ENCODE measurements at places on chromosomes 2 and 18. TPM values are rescaled to one million over a fixed set of nuclear protein-coding genes. Genes with fewer than 3 reads are reported as not detected.

SERPINB10 gene
- not detected for total RNA-seq

GRCh38 chr2:85111819-85112281, 21.3 kb upstream of the TCF7L1 start:
- no peaks in the 10 kb centered on the region for H3K4me1 ChIP-seq
- no peak overlapping the region for H3K27ac ChIP-seq
- H3K27me3 ChIP-seq = no peaks in the 10 kb centered on the region
- H3K4me3 ChIP-seq = no peak overlapping the region
- no peaks in the 10 kb centered on the region for H3K36me3 ChIP-seq

- no peak for DNase-seq
- H3K4me1 ChIP-seq = peaks cover 9% of the 10 kb centered on the region
- no peak overlapping the region for H3K4me3 ChIP-seq
- H3K36me3 ChIP-seq = peaks cover 15% of the 10 kb centered on the region
- no peaks in the 10 kb centered on the region for H3K27me3 ChIP-seq
These were observed 11.8 kb downstream of the CD8A start for GRCh38 chr2:86778957-86779356.

MALL gene
- total RNA-seq = 111 TPM

DNA sequence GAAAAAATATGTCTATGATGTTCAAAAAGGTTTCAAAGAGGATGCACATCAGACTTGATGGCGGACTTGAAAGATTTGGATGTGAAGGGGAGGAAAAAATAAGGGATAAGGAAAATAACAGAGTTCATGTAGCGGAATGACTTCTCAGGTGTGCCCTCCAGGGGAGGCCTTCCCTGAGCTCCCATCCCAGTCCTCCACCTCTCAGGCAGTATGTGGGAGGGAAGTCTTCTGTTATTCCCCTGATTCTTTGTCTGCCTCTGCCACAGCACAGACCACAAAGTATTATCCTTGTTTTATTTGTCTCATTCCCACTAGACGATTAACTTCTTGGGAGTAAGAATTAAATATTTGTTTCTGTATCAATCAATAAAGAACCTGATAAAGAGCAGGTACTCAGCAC, 17.7 kb downstream of the COL5A2 start:
- H3K4me3 ChIP-seq = no peak overlapping the region
- no peaks in the 10 kb centered on the region for H3K36me3 ChIP-seq
- DNase-seq = no peak
- H3K27ac ChIP-seq = no peak overlapping the region
- no peaks in the 10 kb centered on the region for H3K27me3 ChIP-seq

HOXD4 gene
- 0.81 TPM for total RNA-seq

EVX2 gene
- total RNA-seq = not detected

DYNAP gene
- not detected for total RNA-seq

GRCh38 chr2:95037384-95037839, 11.9 kb downstream of the MAL start:
- no peak overlapping the region for H3K4me3 ChIP-seq
- H3K36me3 ChIP-seq = no peaks in the 10 kb centered on the region
- peak overlapping the region; percentile 43 for H3K27ac ChIP-seq
- H3K27me3 ChIP-seq = no peaks in the 10 kb centered on the region
- DNase-seq = no peak
